Foreskin melanocyte (primary cell): ENCODE measurements at places on chromosomes 2 and 18.

GRCh38 chr2:105287692-105288091 is 41.8 kb downstream of the TGFBRAP1 start:
- DNase-seq: peak; percentile 21

DNA sequence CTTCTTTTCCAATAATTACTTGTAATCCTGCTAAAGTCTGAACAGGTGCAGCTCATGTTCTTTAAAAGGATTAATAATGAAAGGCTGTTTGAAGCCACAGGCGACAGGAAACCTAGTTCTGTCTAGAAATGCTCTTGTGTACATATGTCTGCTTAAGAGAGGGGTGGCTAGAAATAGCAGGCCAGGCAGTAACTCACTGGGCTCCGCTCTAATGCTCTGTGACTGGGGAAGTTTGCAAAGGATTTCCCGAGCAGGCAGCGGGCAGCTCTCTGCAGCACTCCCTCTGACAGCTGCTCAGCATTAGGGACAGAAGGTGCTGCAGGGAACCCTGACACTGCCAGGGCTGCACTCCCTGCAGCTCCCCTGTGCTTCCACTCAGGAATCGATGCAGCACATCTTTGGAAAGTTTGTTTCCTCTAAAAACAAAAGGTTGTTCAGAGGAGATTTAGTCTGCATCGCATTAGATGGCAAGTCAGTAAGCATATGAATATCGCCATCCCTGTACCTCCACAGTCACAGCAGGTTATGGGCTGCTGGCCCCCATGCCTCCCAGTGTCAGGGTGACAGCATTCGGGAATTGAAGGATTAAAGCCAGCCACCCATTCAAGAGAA is 33.1 kb upstream of the TTC39C start:
- DNase-seq: no peak

- DNase-seq: no peak
Measured at GRCh38 chr2:45864121-45864520, 212.6 kb downstream of the PRKCE start.

DNA sequence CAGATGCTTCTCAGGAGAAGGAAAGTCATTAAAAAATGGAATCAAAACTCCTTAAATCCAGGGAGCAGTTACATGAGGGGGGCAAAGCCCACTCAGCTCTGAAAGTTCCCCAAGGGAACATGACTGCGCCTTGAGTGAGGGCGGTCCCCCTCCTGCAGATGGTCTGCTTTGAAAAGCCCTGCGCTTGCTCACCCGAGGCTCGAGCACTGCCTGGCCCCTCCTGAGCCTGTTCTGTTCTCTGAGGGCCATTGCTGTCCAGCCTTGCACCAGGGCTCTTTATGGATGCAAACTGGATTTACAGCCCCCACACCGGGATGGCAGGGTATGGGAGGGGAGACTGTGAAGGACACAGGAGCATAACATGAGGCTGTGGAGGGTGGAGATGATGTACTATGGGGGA is 37.8 kb upstream of the DNMT3A start:
- DNase-seq: no peak

GRCh38 chr18:48996041-48996440 is 45.3 kb upstream of the SMAD7 start:
- no peak for DNase-seq

DNA sequence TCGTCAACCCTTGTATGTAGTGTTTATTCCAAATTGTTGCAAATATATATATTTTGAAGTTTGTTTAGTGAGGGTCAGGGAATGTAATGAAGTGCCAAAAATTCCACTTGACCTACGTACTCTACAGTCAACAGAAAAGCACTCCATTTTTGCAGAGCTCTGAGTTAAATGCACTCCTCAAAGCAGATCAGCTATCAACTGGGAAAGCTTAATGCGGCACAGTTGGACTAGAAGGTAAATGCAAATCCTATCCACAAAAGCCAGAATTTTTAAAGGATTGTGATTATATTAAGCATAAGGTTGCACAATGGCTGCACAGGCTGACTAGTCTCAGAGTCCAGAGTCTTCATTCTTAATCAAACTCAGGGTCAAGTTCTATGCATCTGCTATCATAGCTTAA is 577.1 kb downstream of the ARHGAP15 start:
- no peak for DNase-seq

DNA sequence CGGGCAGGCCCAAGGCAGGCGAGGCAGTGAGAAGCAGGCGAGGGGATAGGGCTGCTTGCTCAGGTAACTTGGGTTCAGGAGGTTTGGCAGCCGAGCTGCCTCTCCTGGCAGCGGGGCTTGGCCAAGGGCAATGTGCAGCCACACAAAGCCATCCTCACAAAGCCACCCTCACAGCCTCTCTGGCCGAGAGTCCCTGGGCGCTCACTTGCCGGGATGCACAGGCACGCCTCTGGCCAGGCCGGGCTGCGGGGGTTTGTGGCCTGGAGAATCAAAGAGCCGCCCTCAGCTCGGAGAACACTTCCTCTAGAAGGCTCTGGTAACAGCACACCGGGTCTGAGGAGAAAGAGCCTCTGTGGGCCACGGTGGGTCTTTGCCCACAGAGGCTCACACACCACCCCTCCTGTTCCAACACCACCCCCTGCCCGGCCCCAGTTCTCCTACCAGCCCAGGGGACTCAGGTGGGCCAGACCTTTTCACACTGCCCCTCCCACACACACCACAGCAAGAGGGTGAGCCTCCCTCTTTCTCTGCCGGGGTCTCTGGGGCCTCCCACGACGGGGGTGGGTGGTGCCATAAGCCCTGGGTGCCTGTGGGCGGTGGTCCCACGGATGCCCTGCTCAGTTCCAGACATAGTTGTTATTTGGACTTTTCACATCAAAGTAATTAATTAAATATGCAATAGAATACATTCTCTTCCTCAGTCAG is 186.9 kb downstream of the ZFP36L2 start:
- DNase-seq: no peak

DNA sequence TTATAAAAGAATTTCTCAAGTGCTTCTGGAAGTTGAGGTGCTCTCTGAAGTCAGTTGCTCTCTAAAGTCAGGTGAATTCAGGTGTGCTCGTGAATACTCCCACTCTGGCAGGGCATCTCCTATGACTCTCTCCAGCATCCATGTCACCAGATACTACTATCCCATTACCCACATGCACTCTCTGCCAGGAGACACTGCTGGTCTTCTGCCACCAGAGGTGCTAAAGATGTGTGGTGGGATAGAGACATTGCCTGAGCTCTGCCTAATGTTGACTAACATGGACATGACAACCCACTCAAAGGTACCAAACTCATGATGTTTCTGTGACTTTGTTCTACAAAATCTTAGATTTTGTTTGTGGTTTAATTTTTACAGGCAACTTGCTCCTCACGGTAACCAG is 106.4 kb upstream of the HNRNPA3 start:
- DNase-seq: no peak

- peak; percentile 24 for DNase-seq
Measured at GRCh38 chr2:43387092-43388062, 161.0 kb upstream of the ZFP36L2 start.

DNA sequence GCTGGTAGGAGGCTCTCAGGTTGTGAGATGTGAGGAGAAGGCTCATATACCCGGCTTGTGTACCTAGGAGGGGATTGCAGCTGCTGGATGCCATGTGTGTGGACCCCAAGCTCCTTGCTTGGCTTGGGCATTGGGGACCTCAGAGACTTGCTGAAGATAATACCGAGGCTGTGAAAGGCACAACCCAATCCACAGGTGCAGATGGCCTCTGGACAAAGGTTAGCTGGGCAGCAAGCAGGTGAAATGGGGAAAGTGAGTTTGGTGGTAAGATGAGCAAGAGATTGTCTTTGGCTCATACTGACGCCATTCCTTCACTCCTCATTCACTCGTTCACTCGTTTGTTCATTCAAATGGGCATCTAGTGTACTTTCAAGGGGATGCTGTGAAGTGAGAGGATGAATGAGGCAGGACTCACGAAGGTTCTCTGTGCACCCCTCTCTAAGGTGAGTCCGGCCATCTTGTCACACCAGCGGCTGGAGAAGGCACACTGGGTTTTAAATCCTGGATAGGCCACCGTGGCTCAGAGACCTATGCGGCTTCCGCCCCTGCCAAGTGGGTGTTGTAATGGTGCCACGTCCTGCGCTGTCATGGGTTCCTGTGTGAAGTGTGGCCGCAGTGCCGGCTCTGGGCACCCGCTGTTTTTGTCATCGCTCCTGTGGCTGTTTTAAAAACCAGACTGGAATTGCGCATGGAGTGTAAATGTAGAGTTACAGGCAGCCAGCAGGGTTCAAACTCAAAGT is 13.7 kb downstream of the FBLN7 start:
- DNase-seq: no peak

DNA sequence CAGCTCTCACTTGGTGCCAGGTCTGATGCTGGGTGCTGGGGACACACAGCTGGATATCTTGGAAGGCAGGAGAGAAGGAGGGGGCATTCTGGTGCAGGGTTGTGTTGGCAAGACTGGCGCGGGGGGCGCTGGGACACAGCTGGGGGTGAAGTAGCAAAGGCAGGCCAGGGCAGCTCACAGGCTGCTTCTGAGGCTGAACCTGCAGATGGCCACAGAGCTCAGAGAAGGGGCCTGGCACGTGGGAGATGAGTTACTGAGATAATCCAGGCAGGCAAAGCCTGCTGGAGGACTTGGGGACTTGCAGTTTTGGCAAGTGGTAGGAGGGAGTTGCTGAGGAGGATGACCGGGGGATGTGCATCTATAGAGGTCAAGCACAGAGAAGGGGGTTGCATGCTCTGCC is 16.2 kb upstream of the DGKD start:
- no peak for DNase-seq

- DNase-seq: no peak
Measured at GRCh38 chr2:183093857-183094657, 15.5 kb downstream of the DUSP19 start.

DNA sequence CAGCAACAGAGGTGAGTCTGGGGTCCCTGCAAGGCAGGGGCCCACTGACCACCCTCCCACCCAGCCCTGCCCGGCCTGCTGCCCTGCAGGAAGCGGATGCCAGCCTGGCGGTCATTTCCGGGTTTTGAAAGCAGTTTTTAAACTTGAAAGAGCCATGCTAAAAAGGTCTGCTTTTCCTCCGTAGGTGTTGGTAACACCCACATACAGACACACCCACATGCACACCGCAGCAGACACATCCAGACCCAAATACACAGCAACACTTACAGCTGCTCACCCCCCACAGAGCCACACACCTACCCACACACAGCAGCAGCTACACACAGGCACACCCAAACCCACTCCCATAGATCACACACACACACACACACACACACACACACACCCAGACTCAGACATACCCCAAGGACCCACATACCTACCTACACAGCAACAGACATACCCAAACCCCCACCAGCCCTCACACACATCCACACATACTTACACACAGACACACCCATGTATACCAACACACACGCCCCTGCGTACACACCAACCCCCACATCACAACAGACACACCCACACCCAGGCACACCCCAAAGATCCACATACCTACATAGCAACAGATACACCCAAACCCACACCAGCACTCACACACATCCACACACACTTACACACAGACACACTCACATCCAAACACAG is 7.6 kb downstream of the ZFP36L2 start:
- peak; percentile 38 for DNase-seq

DNA sequence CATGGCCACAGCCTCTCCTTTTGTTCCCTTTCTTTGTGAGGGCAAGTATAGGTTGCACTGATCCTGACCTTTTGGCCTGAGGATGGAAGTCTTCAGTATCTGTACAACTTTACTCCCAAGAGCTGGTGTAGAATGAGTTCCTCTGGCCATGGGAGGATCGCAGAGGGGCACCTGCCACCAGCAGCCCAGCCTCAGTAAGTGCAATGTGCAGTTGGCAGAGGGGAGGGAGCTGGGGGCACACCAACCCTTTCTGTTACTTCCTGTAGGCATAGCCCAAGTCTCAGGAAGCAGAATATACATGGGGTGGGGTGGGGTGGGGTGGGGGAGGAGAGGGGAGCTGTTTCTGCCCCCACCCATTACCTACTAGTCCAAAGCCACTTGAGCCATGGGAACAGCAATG is 65.1 kb upstream of the AQP4 start:
- DNase-seq: no peak

GRCh38 chr2:54952425-54952824 is 97.8 kb downstream of the RTN4 start:
- DNase-seq: no peak

GRCh38 chr2:210195101-210195852 is 24.1 kb upstream of the KANSL1L start:
- DNase-seq: no peak

DNA sequence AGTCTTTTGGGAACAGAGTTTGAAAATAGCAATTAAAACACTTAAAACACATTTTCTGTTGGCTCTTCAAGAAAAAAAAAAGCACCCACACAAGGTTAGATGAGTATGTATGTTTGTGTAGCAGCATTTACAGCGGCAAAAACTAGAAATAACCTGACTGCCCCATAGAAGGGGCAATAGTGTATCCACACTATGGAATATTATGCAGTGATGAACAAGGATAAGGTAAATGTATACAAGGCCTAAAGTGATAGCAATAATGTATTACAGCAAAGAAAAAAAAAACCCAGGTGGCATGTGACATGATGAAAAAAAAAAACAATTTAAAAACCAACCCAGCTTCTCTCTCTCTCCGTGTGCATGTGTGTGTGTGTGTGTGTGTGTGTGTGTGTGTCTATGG is 34.8 kb downstream of the POLR1A start:
- DNase-seq: no peak

DNA sequence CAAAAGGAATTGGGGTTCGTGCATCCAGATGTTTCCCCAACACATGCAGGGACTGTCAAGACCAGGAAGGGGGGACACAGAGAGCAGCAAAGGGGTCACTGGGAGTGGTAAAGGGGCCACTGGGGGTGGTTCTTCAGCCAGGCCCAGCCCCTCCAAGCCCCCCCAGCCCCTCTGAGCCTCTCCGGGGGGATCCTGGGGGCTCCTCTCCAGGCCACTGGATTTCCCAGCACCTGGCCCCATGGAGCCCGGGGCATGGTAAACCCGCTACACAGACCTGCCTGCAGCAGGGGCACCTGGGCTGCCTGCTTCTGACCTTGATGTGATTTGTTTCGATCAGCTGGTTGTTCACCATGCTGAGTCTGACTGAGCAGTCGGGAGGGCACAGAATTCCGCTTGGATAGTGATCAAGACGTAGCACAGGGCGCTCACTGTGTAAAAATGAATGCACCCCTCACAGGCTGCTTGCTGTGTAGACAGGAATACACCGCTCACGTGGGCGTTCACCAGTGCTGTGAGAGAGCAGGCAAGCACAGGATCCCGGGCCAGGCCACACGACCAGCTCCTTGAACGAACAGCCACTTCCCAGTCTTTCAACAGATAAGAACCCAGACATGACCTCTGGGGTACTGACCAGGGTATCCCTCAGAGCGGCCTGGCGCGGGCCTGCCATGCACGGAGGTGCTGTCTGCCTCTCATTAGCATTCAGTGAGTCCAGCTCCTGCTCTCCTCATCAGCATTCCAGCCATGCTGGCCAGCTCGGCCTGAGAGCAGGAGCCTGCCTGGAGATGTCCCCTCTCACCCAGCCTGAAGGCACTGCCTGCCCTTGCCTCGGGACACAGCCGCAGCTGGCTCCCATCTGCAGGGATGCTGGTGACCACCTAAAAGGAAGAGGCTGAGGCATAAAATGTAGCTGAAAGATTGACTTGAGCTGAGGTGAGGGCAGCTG is 73.3 kb upstream of the OTOS start:
- no peak for DNase-seq

- peak; percentile 36 for DNase-seq
Measured at GRCh38 chr18:6056171-6056910, 161.0 kb upstream of the TMEM200C start.
